Fibroblast of the conjunctiva (primary cell): ENCODE measurements at places on chromosomes 7 and 10.

GRCh38 chr7:46663025-46663424 is 742.0 kb upstream of the IGFBP3 start:
- no peak for DNase-seq

- DNase-seq: no peak
These were observed 278.3 kb upstream of the SP8 start for GRCh38 chr7:21064698-21065648.

- no peak for DNase-seq
These were observed 276.6 kb downstream of the LRMDA start for GRCh38 chr10:75708060-75708459.

- DNase-seq: no peak
These were observed 378.4 kb upstream of the LRGUK start for GRCh38 chr7:133748443-133749407.

DNA sequence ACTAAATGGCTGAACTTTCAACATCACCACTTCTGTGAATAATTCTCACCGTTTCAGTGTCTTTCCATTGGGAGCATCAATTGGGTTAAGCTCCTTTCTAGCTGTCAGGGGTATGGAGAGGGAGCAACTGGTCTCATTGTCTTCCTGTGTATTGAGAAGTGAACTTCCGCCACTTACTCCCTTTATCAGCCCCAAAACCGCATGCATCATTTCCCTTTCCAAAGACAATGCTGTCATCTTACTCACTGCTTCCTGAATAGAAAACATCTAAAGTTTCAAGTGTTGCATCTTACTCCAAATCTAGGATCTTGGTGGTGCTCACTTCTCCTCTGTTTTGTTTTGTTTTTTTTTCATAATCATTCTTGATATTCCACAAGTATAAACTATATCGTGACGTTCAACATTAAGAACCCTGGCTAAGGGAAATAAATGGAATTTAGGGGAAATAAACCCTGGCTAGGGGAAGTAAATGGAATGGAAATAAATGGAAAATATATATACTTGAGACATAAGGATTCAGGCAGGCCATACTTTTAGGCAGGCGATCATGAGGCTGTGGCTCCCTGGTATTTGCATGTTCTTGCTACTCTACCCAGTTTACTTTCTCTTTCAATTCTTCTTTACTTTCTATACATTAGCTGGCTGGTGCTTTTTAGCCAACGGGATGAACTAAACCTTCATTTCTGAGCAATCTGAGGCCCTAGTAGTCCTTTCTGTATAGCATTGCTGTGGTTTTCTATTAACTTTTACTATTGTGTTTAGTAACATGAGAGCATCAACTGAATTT is 371.9 kb downstream of the BMPER start:
- no peak for DNase-seq

- no peak for DNase-seq
These were observed 76.8 kb upstream of the APBB1IP start for GRCh38 chr10:26361351-26361750.
